ENCODE measurements at places on chromosomes 1 and 21.

GRCh38 chr1:32727876-32728275, 25.3 kb upstream of the SYNC start:
- DNase-seq, result no peak

DNA sequence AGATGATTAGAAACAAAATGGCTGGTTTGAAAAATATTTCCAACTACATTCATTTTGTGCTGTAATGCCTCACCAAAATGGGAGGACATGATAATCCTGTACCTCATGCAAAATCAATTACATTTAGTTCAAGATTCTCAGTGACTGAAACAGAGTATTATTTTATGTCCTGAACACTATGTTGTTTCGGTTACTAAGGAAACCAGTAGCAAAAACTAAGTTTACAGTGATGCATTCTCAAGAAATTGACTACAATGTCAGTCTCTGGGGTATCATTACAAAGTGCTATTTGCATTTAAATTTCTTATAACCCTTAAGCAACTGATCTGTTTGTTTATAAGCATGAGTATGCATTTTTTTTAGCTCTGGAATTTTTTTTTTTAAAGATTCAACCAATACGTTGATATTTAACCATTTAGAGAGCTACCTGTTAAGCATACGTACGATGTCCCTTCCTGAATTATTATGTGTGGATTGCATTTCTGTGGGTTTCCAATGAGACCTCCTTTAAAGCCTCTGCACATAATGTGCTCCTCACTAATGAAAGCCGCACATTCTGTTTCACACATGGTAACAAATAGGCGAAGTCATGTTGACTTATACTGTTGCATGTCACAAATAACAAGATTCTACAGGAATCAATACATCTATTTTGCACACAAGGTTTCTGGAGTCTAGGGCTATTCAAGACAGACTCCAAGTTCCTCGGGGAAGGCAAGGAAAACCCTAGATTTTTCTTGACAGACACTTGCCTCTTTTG, 1035.7 kb downstream of the ADGRL2 start:
- no peak for DNase-seq

DNA sequence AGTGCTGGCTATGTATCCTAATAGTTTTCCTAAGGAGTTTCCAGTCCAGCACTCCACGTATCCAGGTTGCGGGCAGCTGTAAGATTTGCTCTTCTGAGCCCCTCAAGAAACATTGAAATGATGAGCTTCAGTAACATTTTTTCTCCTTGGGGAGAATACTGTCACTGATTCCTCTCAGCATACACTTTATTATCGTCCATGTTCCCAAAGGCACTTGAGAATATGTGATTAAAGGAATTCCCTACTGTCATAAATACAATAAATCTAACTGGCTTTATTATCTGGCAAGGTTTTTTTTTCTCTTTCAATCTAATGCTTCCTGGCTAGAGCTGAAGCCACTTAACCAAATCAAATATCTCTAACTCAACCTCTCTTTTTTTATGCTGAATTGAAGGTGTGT, 359.2 kb upstream of the PKN2 start:
- no peak for DNase-seq

- DNase-seq, result no peak
These were observed 344.3 kb downstream of the MATN1 start for GRCh38 chr1:30378991-30379581.

GRCh38 chr1:220011620-220012019, 34.7 kb downstream of the EPRS1 start:
- no peak for DNase-seq

GRCh38 chr1:101193733-101194169, 43.1 kb upstream of the S1PR1 start:
- no peak for DNase-seq

DNA sequence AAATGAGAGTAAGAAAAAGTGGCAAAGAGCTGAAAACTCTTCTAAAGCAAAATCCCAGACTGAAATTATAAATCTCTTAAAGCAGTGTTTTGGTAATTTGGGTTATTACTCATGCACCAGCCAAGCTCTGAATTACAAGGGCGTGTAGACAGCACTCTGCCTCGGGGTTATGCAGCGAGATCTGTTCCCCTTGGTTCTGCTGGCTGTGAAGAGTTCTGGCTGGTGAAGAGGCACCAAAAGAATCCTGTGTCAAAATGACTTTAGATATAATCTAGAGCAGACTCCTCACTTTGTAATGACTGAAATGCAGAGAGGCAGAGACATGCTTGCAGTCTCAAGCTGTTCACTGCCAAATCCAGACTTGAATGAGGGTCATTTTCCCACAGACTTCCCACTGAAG, 461.8 kb upstream of the CXADR start:
- no peak for DNase-seq

GRCh38 chr1:182281541-182281940, 110.0 kb downstream of the GLUL start:
- DNase-seq, result no peak

DNA sequence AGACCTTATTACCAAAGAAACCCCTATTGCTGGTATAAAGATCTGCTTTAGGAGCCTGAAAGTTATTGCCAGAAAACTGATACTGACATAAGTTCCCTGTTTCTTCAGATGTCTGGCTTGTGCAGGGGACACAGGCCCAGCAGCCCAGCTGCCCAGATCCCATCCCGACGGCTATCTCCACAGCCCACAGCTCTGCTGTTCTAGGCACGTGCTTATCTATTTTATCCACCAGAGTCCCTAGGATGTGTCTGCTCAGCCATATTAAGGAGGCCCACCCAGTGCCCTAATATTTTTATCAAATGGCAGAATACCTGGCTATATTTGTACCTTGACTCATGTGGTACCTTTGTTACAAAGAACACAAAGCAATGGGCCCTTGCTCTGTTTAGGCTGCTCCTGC, 58.9 kb downstream of the DDX20 start:
- DNase-seq, result no peak

- DNase-seq, result no peak
These were observed 1.4 kb downstream of the WDR26 start for GRCh38 chr1:224433041-224433691.

GRCh38 chr1:154539486-154540483, 18.7 kb downstream of the UBE2Q1 start:
- no peak for DNase-seq

GRCh38 chr1:30277911-30278310, 445.5 kb downstream of the MATN1 start:
- DNase-seq, result no peak

GRCh38 chr21:29168891-29169315, 38.5 kb downstream of the MAP3K7CL start:
- no peak for DNase-seq

- DNase-seq, result no peak
These were observed 36.4 kb downstream of the EPHA2 start for GRCh38 chr1:16119504-16119903.

GRCh38 chr1:116878804-116879477, 30.8 kb upstream of the PTGFRN start:
- no peak for DNase-seq

Measured in SW 1271 (cell line).